ENCODE measurements at places on chromosomes 2 and 18.
A peak's percentile ranks its signal among the peaks of the same experiment; 100 is the strongest.

DNA sequence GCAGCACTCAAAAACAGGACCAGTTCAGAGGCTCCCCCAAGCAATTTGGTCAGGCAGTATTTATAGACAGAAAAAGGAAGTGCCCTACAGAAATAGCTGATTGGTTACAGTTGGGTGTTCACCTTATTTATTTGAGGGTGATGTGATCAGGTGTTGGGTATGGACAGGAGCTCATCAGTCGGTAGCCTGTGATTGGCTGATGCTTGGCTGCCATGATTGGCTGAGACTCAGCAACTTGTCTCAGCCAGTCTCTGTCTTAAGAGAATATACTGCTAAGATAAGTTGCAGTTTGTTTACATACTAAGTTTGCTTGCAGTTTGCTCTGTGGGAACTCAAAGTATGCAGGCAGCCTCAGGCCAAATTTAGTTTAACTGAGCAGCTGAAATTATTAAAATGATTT is 9.4 kb downstream of the ABCG8 start:
- DNase-seq: no peak

DNA sequence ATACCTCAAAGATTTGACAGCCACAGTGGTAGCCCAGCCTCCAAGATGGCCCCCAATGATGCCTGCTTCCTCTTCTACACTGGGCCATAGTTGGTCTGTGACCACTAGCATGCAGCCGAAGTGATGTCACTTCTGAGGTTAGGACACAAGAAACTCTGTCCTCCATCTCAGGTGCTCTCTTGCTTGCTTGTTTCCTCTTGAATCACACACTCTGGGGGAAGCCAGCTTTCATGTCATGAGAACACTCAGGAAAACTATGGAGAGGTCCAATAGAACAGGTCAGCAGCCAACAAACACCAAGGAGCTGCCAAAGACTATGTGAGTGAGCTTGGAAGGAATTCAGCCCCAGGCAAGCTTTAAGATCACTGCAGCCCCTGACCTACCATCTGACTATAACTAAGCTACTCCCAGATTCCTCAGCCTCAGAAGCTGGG is 3.3 kb upstream of the ADAM17 start:
- peak; percentile 90 for DNase-seq

- DNase-seq: no peak
Observed at GRCh38 chr2:137381731-137382130, 582.5 kb upstream of the HNMT start.

- no peak for DNase-seq
Observed at GRCh38 chr2:179298666-179299065, 34.0 kb upstream of the SESTD1 start.
